ENCODE measurements at places on chromosomes 4 and X.

GRCh38 chr4:164701665-164702064 is 52.3 kb upstream of the SMIM31 start:
- no peak for DNase-seq

DNA sequence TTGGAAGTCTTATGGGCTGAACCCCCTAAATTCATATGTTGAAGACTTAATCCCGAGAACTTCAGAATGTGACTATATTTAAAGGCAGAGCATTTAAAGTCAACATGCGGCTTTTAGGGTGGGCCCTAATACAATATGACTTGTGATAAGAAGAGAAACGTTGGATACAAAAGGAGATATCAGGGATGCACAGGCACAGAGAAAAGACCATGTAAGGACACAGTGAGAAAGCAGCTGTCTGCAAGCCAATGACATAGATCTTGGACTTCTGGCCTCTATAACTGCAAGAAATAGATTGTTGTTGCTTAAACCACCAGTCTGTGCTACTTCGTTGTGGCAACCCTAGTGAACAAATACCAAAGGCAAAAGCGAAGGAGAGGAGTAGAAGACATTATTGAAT is 42.2 kb downstream of the GABRG1 start:
- no peak for DNase-seq

DNA sequence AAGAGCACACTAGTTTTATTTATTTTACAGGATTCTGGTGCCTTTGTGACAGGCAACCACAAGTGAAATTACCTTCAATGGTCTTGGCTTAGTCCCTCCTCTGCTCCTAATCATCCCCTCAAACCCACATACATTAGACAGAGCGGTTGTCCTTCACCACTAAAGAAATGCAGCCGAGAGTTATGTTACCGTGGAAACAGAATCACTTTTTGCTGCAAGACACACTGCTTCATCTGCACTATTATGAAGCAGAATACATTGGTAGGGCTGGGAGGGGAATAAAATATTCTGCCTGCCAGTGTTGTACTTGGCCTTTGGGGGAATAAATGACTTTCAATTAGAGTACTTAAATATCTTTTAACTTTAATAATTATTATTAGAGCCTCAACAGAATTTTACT is 75.2 kb downstream of the ARHGEF38 start:
- DNase-seq = no peak

DNA sequence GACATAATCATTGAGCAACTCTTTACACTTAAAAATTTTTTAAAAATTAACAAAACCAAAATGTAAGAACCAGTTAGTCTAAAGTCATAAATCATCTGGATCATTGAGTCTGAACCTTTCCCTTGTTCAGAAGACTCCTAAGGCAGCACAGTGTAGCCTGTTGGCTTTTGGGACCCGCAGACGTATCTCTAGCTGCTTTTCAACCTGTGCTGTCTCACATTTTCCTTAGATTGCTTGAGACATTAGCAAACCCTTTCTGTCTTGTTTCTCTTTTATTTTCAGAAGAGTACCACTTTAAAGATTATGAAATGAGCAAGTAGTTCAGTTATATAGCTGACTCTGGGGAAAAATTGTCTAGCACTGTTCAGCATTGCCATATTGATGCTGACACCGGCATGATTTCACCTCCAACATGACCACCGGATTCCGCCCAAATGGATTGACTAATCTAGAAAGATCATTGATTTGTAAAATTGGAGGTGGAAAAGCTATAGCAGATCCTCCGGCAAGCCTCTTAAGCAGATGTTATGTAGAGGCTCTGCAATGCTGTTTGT is 8.9 kb downstream of the TCEANC start:
- DNase-seq = no peak

DNA sequence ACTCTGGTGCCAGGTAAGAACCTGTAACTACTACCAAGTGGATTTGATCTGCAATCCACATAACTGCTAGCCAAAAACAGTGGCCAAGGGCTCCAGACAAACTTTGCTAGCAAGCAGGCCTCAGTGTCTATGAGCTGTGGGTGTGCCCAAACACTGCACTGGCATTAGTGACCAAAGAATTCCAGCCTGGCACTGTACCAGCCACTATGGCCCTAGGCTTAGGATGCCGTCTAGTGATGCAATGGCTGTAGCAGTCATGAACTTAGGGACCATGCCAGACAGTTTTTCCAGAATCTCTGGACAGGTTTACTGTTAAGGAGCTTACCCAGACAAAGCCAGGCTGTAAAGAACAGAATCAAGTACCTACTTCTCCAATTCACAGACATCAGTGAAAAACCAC is 33.7 kb upstream of the PRR27 start:
- no peak for DNase-seq

DNA sequence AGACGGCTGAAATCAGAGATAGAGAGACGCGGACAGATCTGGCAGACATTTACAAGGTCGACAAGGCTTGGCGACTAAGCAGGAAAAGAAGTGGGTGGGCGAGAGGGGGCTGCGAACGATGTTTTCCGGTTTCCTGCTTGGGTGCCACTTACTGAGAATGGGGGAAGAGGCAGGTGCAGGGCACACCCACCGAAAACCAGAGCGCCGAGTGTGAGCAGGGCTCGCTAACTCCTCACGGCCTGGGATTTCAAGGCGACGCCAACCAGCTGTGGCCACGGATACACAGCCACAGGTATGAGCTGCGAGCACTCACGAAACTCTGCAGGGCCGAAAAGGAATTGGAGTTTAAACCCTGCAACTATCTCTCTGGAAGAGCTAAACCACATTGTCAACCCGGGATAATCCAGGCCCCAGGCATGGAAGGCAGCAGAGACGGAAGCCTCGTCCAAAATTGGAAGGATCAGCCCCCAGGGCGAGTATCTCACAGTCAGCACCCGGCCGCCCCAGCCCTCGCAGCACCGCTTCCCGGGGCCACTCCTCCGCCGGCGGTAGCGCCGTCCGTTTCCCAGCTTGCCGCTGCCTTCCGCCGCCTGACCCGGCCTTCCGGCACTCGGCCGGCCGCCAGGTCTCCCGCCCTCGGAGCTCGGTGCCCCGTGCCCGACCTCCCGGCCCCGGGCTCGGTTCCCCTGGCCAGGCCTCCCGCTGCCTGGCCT is 778 bp downstream of the CASP3 start:
- no peak for DNase-seq

GRCh38 chrX:110219920-110220319 is 98.0 kb downstream of the AMMECR1 start:
- no peak for DNase-seq

GRCh38 chr4:156999175-156999517 is 27.5 kb upstream of the PDGFC start:
- no peak for DNase-seq

DNA sequence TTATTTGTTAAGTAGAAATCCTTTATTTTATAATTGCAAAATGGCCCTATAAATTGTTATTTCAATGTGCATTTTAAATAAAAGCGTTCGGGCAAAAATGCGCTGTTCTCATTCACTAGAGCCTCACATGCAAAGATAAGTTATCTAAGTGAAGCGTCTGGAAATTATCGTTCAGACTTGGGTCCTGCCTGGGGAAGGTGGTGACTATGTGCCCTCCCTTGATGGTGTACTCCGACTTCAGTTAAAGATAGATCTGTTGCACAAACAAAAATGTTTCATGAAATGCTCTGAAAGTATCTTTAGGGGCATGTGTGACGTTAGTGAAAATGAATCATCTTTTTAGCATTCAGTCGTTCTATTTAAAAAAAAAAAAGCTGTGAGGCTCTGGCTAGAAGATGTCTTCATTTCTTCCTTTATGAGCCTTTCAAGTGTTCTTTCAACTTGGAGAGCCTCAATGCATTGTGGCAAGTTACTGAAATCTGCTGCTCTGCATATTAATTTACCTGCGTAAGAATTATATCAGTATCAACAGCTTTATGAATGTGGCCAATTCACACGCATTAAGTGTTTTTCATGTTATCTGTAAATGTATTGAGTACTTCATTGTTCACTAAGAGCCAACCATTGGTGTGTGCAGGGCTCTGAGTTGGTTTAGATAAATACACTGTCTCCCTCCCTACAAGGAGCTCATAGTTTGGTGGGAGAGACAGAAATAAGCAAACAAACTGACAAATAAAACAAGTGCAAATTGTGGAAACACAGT is 83.0 kb downstream of the AFF1 start:
- no peak for DNase-seq

- no peak for DNase-seq
These were observed 4.6 kb upstream of the ZNF185 start for GRCh38 chrX:152892999-152893891.

GRCh38 chr4:76307660-76308014 is 1.1 kb downstream of the STBD1 start:
- DNase-seq = no peak

GRCh38 chr4:154344686-154345085 is 146.9 kb downstream of the DCHS2 start:
- DNase-seq = no peak

- no peak for DNase-seq
These were observed 141.8 kb upstream of the CPXCR1 start for GRCh38 chrX:88605222-88605583.

DNA sequence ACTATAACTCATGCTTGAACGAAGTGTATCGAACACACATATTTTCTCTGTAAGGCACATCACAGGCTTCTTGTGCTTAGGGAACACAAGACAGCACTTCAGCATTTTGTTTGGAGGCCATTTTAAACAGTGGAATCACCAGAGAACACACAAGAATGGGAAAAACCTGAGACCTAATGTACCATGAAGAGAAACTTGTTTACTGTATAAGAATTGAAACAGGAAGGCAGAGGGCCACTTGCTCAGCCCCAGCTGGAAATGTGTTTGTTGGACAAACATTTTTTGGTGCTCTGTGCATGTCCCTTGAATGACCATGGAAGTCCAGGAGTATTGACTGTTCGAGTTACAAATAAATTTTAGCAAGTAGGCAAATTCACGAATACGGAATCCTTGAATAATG is 47.5 kb downstream of the RAPGEF2 start:
- DNase-seq = no peak

GRCh38 chrX:16136080-16136479 is 12.7 kb downstream of the GRPR start:
- no peak for DNase-seq

DNA sequence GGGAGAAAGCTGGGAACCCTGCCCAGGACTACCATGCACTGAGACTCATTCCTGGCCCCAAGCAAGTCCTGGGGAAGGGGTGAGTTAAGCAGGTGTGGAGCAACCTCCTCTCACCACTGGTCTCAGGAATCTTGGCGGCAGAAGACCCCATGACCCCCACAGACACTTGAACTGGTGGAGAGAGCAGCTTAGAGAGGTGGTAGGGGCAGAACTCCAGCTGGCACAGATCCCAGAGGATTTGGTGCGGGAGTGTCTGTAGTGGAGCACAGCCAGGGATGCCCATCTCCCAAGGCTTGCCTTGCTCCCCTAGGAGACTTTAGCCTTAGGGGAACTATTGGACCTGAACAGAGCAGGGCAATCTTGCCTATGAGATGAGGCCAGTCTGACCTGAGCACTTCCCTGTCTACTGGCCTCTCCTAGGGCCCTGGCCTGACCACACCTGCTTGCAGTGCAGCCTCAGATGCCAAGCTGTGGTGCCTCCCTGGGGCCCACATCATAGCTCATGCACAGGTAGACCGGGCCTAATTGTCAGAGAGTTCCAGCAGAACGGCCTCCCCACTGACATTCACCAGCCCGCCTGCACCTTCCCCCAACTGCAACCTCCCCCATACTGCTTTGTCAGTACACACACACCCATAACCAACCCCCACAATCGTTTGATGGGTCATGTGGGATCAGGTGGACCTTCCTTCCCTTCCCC is 78.0 kb downstream of the NAA11 start:
- no peak for DNase-seq

DNA sequence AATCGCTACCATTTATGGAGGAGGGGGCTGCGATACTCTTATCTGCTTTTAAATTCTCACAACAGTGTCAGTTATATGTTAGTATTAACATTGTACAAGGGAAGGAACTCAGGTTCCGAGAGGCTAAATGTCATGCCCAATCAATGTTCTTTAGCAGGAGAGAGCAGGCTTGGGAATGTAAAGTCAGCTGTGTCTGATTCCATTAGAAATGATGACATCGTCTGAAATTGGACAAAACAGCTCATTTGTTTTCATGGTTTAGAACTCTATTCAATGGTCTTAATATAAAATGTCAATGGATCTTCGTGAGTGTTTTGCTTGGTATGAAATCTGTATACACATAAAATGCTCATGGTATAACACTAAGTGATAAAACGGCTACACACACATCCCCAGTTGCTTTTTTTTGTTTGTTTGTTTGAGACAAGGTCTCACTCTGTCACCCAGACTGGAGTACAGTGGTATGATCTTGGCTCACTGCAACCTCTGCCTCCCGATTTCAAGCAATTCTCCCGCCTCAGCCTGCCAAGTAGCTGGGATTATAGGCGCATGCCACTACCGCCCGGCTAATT is 11.9 kb upstream of the SH3KBP1 start:
- no peak for DNase-seq
